Dermis lymphatic vessel endothelial cell (primary cell): ENCODE measurements at places on chromosomes 12 and 14. TPM values are rescaled to one million over a fixed set of nuclear protein-coding genes. Genes with fewer than 3 reads are reported as not detected.

Gene EPYC
- total RNA-seq, result not detected in 2 replicates

Gene CFAP73
- not detected in 2 replicates for total RNA-seq

Gene AKAP5
- 0.09 and 0.11 TPM in 2 replicates for total RNA-seq

Gene RNASE7
- total RNA-seq, result not detected in 2 replicates

Gene MYL2
- 0.33 and 0.86 TPM in 2 replicates for total RNA-seq

Gene NAV3
- total RNA-seq, result 4.7 and 8.6 TPM in 2 replicates

Gene PLA2G1B
- not detected in 2 replicates for total RNA-seq

Gene RGS6
- total RNA-seq, result not detected in 2 replicates

Gene SLC7A8
- 0.11 and 3.1 TPM in 2 replicates for total RNA-seq

Gene ITPK1
- 11.6 and 11.9 TPM in 2 replicates for total RNA-seq

Gene USP44
- total RNA-seq, result 2.7 and 3.3 TPM in 2 replicates

Gene GNG2
- 6.1 and 6.5 TPM in 2 replicates for total RNA-seq

Gene TRIM9
- under 0.01 TPM in 2 replicates for total RNA-seq

Gene KLHL33
- 0.09 and 0.11 TPM in 2 replicates for total RNA-seq

Gene OR6C3
- total RNA-seq, result not detected in 2 replicates

Gene FIGNL2
- total RNA-seq, result 0.43 and 0.86 TPM in 2 replicates

Gene MANSC4
- total RNA-seq, result not detected in 2 replicates
